Astrocyte (in vitro differentiated cells and primary cell): ENCODE measurements at places on chromosomes 6 and 20.

GRCh38 chr6:16256781-16257180 lies 18.4 kb downstream of the GMPR start:
- DNase-seq, result no peak

DNA sequence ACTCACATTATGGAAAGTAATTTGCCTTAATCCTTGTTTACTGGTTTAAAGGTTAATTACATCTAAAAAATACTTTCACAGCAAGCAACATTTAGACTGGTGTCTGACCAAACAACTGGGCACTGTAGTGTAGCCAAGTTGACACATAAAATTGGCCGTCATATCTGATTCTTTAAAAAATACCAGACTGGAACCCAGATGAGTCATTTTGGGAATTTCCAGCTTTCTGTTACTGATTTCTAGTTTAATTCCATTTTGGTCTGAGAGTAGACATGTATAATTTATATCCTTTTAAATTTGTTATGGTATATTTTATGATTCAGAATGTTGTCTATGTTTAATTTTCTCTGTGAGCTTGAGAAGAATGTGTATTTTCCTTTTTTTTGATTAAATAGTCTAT lies 44.1 kb downstream of the SCP2D1 start:
- DNase-seq, result peak; percentile 3

DNA sequence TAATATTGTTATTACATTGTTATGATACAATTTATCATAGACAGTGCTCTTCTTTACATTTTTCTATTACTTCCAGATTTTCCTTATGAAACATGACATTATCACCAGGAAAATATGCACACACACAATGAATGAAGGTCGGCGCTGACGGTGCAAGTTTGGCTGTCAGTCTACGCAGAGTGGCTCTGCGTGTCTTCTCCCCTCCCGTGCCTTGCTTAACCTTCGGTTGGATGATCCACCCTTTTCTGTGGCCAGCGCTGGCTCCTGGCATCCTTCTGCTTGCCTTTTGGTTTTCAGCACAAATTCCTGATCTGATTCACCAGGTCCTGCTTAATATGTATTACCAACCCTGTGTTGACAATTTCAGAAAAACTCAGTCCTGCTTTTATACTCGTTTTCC lies 157.4 kb downstream of the TSHZ2 start:
- no peak for DNase-seq

GRCh38 chr6:110485491-110485890 lies 9.1 kb upstream of the SLC22A16 start:
- DNase-seq, result no peak

DNA sequence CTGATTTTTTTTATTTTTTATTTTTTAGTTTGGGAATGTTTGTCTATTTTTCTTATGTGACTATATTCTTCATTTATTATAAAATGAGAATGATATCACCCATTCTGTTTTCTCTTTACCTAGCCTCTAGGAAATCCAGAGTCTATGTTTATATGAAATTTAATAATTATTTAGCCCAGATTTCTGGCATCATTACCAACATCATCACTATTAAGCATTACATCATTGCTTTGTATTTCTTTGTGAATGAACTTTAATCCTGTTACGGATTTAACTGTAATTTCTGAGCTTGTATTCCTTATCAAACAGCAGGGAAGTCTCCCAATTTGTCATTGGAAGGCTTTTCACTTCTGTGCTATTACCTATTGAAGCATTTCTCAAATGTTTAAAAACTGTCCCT lies 72.7 kb upstream of the NOX3 start:
- DNase-seq, result no peak

- DNase-seq, result no peak
These were observed 347.3 kb upstream of the CNR1 start for GRCh38 chr6:88513471-88513870.

- DNase-seq, result no peak
These were observed 10.0 kb upstream of the SIRPG start for GRCh38 chr20:1667502-1668085.

DNA sequence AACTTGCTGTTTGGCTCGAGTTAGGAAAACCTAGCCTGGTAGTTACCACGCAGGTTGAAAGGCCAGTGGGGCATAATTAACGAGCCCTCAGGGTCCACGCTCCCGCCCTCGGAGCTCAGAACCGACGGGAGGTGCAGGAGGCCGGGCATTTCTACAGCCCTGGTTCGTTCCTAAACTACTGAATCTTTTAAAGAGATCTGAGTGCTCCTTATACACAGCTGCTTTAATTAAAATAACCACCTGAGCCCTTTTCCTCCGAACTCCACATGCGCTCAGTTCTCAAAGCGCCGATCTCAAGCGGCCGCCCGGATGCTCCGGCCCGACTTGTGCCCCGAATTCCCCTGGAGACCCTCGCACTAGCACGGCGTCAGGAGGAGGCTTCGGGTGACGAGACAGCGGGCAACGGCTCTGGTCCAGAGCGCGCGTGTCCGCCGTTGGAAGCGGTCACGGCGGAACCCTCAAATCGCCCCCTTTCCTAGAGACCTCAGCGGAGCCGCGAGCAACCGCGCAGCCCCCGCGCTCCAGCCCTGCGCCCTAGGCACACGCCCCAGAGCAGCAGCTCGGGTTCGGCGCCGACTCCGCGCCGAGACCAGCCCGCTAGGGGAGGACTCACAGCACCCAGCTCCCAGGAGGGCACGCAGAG lies 397 bp downstream of the WDR27 start:
- DNase-seq, result peak; percentile 12

- DNase-seq, result no peak
These were observed 116.1 kb upstream of the TRAF3IP2 start for GRCh38 chr6:111721753-111722154.

DNA sequence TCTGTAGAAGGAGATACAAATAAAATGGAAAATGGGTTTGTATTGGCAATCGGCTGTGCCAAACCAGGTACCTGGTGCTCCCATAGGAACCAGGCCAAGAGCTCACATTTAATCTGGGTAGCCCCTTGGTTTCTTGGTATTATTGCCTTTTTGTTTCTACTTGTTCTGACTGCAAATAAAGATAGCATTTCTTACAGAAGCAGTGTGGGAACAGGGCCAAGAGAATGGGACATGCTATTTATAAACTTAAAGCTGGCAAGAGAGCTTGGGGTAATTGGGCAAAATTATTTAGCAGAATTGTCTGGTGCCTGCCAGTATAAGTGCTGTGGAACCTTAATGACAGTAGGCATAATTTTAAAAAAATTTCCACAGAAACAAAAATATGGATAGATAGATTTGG lies 113.5 kb upstream of the GLP1R start:
- no peak for DNase-seq

GRCh38 chr6:122009000-122009350 lies 390.5 kb upstream of the HSF2 start:
- DNase-seq, result no peak

DNA sequence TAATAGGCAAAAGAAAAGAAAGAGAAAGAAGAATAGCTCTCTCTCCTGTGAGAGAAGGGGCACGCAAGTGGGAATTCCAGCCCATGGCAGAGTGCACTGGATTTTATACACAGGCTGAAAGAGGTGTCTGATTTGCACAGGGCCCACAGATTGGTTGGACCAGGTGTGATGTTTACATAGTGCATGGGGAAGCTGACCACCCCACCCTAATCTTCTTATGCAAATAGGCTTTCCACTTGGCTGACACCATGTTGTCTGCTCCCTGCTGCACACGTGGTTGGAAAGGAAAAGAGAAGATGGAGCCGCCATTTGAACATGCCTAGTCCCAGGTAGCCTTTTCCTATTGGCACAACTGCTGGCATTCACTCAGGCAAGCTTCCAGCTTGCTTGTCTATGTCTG lies 20.2 kb downstream of the MICA start:
- no peak for DNase-seq

- DNase-seq, result no peak
These were observed 4.9 kb downstream of the ARID1B start for GRCh38 chr6:156781861-156782631.

GRCh38 chr6:63731930-63732329 lies 96.3 kb downstream of the PHF3 start:
- no peak for DNase-seq

DNA sequence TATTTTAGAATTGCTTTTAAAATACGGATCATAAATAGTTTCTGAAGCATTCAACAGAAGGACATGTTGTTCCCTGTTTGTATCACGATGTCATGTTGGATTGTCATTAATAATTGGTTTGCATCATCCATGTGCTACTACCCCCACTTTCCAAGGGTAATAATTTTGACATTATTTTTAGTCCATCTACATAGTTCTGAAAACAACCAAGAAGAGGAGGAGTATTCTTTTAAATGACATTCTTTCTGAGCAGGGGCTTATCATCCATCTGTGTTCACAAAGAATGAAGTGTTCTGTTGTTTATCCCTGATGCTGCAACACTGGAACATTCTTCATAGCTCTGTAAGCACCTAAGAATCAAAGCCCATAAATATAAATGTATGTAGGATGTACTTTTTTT lies 151.0 kb upstream of the CITED2 start:
- no peak for DNase-seq

DNA sequence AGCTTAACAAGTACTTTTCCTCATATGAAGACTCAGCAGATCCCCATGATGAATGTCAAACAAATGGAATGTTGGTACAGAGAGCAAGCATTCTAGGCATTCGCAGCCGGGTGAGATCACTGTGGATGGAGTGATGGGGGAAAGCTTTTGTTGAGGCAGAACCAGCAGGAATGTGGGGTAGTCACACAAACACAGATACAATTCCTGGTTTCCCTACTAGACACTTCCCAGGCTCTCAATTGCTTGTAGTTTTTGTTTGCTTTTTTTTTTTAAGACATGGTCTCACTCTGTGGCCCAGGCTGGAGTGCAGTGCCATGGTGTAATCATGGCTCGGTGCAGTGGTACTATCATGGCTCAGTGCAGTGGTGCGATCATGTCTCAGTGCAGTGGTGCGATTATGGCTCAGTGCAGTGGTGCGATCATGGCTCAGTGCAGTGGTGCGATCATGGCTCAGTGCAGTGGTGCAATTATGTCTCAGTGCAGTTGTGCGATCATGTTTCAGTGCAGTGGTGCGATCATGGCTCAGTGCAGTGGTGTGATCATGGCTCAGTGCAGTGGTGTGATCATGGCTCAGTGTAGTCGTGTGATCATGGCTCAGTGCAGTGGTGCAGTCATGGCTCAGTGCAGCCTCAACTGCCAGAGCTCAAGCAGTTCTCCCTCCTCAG lies 15.4 kb upstream of the IER3 start:
- DNase-seq, result peak; percentile 99

DNA sequence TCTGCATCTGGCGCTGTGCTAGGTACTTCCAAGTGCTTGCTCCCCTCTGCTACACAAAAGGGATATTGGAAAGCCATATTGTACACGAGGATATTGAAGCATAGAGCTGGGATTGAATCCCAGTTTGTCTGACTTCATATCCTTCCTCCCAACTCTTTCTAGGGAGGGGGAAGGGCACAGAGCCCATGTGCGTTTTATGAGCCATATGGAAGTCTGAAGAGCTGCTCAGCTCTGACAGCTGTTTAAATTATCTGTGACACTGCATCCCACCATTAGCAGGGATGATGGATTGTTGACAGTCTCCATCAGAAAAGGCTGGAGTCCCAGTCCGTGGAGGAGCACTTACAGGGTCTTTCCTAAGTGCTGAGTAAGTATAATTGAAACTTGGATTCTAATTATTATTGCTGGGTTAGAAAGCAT lies 18.4 kb downstream of the TIAM2 start:
- no peak for DNase-seq

DNA sequence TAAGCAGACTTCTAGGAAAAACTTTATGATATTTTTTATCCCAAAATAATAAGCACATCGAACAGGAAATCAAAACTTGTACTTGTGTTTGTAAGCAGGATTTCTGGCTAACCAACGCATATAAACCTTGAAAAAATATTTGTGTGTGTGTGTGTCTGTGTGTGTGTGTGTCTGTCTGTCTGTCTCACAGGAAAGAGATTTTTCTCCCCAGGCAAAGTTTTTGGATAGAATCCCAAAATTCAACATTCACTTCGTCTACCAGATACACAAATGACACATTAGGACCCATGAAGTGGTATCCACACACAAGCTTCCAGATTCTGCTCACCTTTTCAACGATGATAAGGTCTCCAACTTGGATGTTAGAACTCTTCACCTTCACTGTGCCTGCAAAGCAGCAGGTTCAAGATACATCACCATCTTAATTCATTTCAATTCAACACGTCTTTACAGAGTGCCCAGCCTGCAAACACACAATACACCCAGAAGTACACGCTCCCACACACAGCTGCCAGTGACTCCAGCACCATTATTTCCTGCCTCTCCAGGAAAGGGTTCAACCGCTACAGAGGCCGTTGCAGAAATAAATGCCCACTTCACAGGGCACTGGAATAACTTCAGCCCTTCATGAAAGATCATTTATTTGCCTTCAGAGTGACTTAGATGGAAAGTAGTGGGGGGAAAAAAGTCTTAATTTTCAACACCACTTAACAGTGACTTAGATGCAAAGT lies 70.9 kb downstream of the ATP9A start:
- peak; percentile 25 for DNase-seq

GRCh38 chr20:51315390-51315789 lies 227.1 kb downstream of the NFATC2 start:
- DNase-seq, result no peak

DNA sequence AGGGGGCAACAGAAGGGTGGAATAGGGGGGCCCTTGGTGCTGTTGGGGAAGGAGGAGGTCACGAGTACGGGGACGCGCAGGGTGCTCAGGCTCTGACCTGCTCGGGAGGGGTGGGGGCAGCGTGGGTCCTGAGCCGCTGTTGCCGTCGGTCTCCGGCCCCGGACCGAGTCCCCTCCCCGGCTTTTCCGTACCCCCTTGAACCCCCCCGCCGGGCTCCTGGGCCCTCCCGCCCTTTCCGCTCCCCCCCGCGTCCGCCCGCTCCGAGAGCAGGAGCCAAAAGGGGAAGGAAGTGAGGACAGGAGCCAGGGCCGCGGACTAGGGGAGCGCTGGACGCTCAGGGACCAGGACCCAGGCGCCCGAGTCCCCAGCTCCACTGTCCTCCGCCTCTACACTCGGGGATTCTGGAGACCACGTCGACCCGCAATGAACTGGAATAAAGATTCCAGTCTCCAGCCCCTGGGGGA lies at the start of gene RGL2:
Gene RGL2 (minus strand): TSS at position 170 of the 464 bp plus-strand sequence. CDS start 332 bp downstream, outside the sequence.
- DNase-seq, result no peak

DNA sequence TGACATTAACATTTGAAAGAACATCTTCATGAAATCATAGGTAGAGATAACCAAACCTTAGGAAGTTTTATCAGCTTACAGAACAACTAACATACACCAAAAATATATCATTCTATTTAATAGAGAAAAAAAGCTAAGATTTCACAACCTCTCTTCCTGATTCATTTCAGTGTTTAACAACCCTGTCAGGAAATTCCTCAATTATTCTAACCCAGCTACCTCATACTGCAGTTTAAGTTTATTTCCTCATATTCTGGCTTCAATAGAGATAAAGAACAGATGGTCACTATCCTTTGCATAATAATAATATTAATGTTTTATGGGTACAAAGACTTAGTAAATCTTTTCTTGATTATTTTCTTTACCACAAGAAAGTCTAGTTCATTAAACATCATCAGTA lies 112.9 kb upstream of the HSF2 start:
- DNase-seq, result no peak

GRCh38 chr6:155676346-155676745 lies 220.7 kb upstream of the NOX3 start:
- DNase-seq, result no peak

- DNase-seq, result peak; percentile 10
These were observed 72.0 kb downstream of the DST start for GRCh38 chr6:56570413-56571359.

GRCh38 chr20:35144694-35145093 lies 2.4 kb downstream of the EDEM2 start:
- DNase-seq, result no peak

GRCh38 chr6:127637830-127638409 lies 60.9 kb downstream of the C6orf58 start:
- DNase-seq, result no peak
